ENCODE measurements at places on chromosomes 16 and 17.

- no peak for DNase-seq
Measured at GRCh38 chr16:89545044-89545830, 15.2 kb upstream of the RPL13 start.

DNA sequence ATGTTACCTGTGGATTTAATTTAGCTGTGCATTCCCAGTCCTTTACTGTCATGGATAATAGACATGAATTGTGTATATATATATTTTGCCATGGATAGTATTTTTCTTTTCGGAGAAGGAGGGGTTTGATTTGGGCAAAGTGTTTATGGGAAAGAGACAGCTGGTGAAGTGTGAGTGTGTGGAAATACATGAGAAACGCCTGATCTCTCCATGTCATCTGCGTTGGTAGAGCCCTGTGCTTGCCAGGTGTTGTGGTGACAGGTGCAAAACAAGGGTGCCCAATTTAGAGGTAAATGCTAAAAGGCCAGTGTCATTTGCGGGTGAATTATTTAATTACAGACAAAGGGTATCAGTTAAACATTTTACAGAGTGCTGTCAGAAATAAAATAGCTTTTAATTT lies 23.4 kb downstream of the NDEL1 start:
- DNase-seq: no peak

DNA sequence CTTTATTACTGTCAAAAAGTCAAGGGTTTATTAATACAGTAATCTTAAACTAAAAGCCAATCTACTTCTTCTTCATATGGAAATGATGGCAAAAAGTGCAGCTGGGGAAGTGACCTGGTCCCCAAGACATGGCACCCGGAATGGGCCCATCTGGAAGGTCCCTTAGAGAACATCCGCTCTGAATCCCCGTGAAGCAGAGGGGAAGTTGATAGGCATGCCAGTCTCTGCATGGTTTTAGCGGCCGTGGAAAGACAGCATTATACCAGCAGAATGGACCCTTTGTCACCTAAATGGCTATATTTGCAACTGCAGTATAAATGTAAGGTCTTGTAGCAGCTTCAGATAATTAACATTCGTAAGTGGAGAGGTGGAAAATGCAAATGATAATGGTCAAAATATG lies 32.4 kb downstream of the COTL1 start:
- DNase-seq: no peak

DNA sequence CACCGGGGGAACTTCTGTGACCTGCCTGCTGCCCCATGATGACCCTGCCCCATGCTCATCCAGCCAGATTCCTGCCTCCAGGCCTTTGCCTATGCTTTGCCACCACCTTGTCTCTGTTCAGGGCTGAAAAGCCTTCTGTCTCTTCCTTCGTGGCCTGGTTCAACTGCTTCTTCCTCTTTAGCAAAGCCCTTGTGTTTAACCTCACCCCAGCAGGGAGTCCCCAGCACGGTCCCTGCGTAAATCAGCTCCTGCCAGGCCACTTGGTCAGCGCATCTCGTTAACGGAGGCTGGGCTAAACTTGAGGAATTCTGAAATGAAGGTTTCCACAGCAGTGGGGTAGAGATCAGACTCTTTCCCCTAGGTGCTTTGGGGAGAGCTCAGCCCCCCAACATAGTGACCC lies 16.1 kb upstream of the KCNJ12 start:
- DNase-seq: no peak

DNA sequence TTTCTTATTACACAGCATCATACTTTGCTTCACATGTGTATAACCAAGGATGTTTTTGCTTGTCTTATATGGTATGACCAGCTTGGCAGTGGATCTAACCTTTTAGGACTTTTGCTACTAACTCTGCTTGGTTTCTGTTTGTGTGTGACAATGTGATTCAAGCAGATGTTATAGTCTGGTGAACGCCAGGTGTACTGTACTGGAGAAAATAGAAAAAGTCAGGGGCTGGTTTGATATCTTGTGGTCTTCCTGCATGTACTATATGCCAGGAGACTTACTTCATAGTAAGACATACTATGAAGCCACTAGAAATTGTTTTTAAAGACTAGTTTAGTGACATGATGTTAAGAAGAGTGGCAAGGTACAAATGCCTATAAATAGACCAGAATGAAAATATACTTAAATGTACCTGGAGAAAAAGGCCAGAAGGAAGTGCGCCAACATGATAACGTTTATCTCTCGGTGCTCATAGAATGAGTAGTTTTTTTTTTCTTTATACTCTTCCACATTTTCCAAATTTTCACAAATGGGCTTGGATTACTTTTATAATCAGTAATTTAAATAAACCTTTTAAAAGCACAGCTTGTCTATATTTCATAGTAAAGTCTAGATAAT lies 112.3 kb downstream of the PRKCA start:
- no peak for DNase-seq

DNA sequence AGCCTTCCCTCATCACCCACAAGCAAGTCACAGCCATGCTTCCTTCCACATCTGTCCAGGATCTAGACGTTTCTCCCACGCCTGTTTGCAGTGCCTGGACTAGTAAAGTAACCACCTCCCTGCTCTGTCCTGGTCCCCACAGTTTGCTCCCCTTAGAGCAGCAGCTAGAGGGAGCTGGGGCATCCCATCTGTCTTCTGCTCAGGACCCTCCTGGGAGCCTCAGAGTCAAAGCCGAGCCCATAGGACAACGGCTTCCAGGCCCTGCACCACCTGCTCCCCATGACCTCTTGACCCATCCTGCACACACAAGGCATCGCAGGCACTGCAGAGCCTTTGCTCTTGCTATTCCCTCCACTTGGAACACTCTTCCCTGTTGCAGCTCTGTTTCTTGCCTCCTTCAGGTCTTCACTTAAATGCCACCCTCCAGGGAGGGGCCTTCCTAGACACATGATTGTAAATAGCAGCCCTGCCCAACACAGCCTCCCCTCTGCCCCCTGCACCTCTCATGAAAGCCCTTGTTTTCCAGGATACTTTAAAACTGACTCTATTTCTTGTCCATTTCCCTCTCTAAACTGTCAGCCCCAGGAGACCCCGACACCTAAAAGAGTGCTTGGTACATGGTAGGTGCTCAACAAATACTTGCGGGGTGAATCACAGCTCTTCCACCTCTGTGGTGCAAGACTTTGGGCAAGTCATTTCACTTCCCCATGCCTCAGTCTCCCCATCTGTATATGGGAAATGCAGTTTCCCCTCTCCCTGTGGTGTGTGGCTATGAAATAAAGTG lies 3.1 kb downstream of the NATD1 start:
- DNase-seq: no peak

GRCh38 chr16:31351246-31351941 lies 3.6 kb upstream of the ITGAX start:
- no peak for DNase-seq

DNA sequence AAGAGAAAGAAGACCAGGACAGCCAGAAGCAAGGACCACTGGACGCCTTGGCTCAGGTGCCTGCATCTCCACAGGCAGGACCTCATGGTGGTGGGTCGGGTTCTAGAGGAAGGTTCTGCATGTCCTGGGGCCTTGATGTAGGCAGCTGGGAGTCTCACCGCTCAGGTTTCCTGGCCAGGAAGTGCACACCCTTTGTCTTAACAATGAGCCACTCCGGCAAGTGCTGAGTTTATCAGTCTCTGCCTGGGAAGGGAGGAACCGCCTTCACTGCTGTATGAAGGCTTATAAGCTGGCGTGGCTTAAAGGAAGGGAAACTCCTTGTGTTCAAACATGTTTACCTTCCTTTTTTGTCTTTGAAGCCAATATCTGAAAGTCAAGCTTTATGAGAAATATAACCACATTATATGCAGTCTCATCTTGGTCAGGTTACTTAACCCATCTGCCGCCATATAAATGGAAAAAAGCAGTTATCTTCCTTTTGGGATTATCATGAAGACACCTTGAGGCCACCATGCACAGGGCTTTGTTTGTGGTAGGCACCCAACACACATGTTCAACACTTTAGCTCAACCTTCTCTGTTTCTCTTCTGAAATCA lies at the start of gene ST6GALNAC1:
TSS of gene ST6GALNAC1 (minus strand) at position 205 of the 596 bp plus-strand sequence. CDS start at position 86, 119 bp downstream.
- DNase-seq: no peak

- DNase-seq: no peak
Measured at GRCh38 chr16:57072616-57073275, 19.6 kb upstream of the CPNE2 start.

DNA sequence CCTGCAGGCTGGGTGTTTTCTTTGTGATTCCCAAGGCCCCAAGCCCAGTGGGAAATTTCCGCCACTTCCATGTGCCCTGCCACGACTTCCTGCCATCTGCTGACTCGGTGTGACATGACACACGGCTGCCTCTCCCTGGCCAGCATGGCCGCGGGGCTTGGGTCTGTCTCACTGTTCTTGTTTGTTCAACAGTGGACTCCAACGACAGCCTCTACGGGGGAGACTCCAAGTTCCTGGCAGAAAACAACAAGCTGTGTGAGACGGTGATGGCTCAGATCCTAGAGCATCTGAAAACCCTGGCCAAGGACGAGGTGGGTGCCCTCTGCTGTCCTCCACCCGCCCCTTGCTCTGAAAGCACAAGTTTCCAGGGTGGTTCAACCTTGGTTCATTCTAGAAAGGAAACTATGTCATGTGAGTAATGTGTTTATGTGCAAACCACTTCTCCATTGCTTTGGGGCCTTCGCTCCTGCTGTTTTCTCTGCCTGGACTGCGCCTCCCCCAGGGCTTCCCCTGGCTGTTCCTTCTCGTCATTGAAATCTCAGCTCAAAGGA lies 26.8 kb downstream of the KNOP1 start:
- no peak for DNase-seq

DNA sequence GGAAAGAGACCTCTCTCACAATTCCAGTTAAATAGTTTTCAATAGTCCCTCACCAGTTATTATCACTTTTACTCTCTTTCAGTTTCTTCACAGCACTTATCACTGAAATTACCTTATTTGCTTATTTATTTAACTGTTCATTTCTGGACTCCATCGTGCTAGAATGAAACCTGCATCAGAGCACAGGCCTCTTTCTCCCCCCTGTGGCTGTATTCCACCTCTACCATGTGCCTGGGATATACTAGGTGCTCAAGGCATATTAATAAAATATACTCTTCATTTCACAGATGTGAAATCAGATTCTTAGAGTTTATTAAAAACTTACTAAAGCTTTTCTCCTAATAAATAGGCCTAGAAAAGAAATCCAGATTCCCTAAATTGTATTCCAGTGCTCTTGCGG lies 308.9 kb upstream of the MON1B start:
- no peak for DNase-seq

GRCh38 chr17:45761957-45762565 lies 22.1 kb upstream of the CRHR1 start:
- DNase-seq: no peak

DNA sequence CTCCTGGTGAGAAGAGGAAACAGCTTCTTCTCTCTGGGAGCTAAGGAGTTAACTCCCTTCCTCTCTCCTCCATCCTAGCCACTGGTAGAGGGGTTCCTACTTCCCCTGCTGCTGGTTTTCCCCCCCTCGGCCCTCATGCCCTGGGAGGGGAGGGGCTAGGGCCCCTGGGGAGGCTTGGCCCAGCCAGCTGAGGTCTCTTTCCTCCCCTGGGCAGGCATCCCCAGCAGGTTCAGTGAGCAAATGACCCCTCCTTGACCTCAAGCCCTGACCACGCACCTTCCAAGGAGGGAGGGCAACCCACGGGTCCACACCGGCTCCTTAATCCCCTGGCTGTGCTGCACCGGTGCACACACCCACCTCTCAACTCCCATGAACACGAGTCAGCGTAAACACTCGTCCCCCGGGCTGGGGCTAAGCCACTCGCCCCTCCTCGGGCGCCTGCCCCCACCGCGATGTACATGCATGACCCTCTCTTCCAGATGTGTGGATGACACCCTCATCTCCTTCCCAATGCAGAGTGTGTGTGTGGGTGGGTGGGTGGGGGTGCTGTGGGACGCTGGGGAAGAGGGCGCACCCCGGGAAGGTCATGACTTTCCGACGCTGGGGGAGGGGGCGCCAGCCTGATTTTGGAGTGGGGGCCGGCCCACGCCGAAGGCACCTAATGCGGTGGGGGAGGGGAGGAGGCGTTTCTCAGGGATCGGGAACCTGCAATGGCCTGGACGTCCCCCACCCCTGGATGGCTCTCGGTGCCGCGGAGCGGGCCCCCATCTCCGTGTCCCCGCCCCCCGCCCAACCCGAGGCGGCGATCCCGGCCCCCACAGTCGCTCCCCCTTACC lies 33.7 kb downstream of the SRCIN1 start:
- no peak for DNase-seq

DNA sequence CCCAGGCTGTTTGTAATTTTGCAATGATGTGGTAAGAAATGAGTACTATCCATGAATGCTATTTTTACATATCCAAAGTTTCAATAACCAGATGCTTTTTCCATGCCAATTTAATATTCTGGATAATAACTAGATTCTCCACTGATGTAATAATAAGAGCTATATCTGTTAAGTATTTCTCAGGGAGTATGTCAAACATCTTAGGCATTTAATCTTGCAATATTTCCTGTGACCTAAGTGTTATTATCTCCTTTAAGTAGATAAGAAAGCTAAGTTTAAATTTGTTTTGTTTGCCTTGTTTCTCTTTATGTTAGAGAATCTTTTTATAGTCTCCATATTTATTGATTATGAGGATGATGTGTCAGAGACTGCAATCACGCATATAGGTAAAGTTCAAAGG lies 32.3 kb upstream of the HS3ST3A1 start:
- no peak for DNase-seq

GRCh38 chr17:82767041-82767754 lies 15.3 kb downstream of the TBCD start:
- peak; percentile 9 for DNase-seq

DNA sequence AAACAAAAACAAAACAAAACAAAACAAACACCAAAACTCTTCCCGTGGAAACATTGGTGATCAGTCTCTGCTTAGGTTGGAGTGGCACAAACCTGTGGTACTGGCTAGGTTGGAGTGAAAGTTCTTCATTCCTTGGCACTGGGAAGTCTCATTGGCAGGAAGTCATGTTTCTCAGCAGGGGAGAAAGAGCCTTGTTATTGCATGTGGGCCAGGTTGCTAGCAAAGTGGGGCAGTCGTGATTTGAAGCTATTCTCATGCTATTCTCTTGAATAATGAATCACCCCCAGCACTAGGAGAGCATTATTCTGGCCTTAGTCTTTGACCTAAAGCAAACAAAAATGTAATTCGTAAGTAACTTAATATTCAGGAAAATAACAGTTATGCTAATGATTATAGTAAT lies 24.3 kb upstream of the B4GALNT2 start:
- DNase-seq: no peak

GRCh38 chr17:76379275-76379641 lies 5.2 kb upstream of the SPHK1 start:
- no peak for DNase-seq

GRCh38 chr17:45035848-45036247 lies 15.6 kb downstream of the DCAKD start:
- no peak for DNase-seq

GRCh38 chr17:10088444-10088843 lies 110.0 kb downstream of the GAS7 start:
- no peak for DNase-seq

Data from stimulated activated CD4-positive, alpha-beta T cell treated with anti-CD3 and anti-CD28 coated beads, Interleukin-12 subunit alpha, Interleukin-12 subunit beta, amount 100 ng/mL, for 24 hours (primary cell).